ENCODE measurements at places on chromosomes 4 and X.

DNA sequence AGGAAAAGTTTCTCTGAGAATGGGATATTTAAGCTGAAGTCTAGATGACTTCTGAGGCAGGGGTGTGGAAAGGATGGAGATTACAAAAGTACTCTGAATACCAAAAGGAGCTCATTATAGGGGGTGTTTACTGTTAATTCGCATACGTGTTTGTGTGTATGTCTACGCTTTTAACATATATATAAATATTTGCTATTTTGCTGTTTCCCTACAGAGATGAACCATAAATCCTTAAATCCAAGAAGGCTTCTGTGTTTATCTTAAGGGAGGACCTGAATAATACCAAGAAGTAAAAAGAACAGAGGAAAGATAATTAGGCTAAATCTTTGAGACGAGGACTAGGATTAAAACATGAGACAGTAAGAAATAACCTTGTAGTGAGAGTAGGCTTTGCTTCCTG lies 166.0 kb downstream of the ARAP2 start:
- no peak for DNase-seq

- DNase-seq, result no peak
These were observed 46.9 kb downstream of the ATP10D start for GRCh38 chr4:47531954-47532321.

DNA sequence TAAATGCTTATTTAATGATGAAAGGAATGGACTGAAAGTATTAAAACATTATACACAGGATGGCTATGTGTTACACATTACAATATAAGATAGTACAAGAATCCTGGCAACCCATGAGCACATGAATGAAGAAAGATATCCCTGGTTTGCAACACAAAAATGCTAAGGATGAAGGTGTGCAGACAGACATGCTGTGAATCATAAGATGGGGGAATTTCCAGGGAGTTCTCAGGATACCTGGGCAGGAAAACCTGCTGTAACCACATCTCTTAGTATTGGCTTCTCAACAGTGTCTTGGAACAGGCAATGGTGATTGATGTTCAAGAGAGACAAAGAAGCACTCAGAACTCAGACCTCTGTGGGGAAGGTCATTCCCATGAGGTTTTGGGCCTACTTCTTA lies 23.9 kb upstream of the ANOS1 start:
- no peak for DNase-seq

DNA sequence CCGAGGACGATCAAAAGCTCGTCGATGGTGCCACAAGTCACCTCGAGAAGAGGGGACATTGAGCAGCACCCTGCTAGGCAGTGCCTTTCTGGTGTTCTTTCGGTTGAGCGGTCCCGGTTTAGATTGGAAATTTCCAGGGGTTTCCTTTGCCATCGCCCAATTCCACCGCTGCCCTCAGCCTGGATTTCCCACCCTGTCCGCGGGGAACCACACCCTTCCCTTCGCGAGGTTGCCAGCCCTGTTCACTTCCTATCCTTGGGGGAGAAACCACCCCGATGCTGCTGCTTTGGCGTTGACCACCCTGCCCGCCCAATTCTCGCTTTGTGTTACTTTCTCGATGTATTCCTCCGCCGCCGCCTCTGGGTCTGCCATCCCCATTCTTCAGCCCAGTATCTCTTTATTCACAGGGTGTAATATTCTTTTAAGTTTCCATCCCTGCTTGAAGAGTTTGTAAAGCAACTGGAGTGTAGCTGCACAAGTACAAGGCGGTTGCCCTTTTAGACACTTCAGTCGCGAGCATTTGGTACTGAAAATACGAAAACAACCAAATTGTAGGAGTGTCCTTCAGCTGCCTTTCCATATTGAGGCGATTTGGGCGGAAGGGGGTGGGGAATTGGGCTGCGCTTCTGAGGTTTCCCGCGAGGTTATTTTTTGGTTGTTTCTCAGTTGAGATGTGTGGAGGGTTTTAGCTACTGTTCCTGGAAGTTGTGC lies 1.1 kb downstream of the OGT start:
- no peak for DNase-seq

- DNase-seq, result no peak
These were observed 18.4 kb upstream of the ZNF41 start for GRCh38 chrX:47501226-47502074.

DNA sequence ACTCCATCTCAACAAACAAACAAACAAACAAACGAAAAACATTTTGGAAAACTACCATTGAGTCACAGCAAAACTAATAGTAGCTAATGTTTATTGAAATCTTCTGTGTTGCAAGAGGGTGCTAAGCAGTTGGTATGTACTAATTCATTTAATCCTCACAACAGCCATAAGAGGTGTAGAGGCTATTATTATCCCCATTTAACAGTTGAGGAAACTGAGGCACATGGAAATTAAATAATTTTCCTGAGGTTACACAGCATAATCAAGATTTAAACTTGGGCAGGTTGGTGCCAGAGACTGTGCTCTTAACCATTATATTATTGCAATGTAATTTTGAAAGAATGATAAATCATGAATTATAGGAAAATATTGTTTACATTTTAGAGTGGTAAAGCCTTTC lies 17.5 kb upstream of the RHOH start:
- no peak for DNase-seq

GRCh38 chr4:30559481-30559880 lies 160.7 kb upstream of the PCDH7 start:
- no peak for DNase-seq

- no peak for DNase-seq
These were observed 45.5 kb downstream of the PPP1R2C start for GRCh38 chrX:42732506-42732905.

- no peak for DNase-seq
These were observed 78.4 kb downstream of the PPEF2 start for GRCh38 chr4:75823812-75824211.

DNA sequence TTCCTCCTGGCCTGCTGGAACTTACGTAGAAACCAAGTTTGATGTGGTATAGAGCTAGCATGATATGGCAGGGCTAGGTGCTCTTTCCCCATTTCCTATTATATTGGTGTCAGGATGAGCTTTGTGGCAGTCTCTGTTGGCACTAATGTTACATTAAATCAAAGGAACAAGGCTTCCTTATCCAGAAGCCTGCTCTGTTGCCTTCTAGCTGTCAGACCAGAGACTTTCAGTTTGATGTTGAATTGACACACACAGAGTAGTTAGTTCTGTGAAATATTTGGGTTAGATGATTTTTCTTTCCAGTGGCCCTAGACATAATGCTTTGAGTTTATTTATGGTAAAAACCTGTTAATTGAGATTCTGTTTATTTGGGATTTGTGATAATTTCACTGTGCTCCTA lies 10.0 kb downstream of the CNKSR2 start:
- no peak for DNase-seq

GRCh38 chr4:68904786-68905185 lies 46.8 kb downstream of the UGT2A3 start:
- DNase-seq, result no peak

DNA sequence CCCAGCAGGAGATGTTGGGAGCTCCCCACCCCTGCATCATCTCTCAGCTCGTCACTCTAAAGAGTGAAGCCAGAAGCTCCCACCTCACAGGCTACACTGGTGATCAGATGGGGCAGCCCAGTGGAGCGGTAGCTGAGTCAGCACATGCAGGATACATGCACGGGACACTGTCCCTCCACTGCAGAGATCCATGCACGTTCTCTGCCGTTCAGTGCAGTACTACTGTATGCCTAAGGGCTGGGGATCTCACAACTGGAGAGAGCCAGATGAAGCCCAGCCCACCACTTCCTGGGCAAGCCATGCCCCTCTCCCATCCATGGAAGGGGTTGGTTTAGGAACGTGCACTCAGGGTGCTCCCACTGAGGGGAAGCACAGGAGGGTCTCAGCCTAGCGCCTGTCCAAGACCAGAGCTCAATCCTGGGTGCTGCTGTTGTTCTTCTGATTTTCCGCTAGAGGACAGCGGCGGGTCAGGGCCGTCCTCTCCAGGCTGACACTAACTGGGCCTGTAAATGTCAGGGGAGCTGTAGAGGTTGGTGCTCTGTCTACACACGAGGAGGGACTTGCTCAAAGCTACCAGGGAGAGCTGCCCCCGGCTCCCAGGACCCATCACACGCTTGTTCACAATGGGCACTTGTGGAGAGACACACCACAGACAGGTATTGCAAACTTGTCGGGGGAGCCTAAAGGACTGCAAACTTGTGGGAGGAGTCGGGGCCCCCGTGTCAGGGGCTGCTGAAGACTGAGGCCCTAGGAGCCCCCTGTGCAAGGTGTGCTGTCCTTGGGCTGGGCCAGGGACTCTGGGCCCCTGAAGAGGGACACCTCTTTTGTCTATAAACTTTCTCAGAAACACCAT lies 18.2 kb upstream of the ABLIM2 start:
- DNase-seq, result no peak

DNA sequence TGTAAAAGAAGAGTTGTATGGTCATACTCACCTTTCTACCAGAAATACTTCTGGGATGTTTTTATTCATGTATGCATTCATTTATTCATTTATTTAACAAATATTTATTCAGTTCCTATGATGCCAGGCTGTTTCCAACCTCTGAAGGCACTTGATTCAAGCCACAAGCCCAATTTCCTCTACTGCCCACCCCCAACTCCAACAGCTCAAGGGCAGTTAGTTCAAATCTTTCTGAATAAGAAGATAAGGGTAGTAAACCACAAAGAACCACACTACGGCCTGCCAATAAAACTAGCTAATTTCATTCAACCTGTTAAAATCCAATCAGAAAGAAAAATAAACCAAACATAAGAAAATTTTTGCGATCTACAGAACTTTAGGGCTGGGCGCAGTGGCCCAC lies 31.2 kb downstream of the LRBA start:
- DNase-seq, result no peak

- DNase-seq, result no peak
These were observed 4.4 kb upstream of the PRKX start for GRCh38 chrX:3717742-3718420.

DNA sequence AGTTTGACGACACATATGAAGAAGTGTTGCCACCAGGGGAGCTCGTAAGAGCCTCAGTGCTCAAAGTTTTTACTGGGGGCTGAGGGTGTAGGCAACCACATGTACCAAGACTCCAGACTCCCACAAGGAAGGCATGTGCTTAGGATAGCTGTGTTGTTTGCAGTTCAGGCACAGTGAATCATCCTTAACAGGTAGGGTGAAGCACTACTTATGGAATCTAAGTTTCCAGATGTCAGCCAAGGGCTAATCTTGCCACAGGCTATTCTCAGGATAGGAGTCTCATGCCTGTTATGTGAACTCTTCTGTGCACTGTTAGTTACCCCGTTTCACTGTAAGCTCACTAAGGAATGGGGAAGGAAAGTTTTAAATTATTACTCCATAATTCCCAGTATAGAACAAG lies 202.6 kb downstream of the TMA16 start:
- no peak for DNase-seq

- no peak for DNase-seq
These were observed 167.5 kb upstream of the FRMPD4 start for GRCh38 chrX:11970578-11971359.

DNA sequence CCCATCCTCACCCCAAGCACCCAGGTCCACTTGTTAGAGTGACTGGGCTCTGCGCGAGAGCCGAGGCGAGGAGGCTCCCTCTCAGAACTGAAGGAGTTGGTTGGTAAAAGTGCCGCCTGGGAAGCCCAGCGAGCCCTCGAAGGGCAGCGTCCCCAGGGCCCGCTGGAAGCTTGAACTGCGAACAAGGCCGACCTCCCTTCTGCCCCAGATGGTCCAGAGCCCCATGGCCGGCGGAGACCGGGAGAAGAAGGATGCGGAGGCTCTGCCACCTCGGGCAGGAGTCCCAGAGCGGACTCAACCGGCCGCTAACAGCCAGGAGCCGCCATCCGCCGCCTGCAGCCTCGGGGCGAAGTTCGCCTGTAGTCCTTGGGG lies 116.3 kb upstream of the TEX13C start:
- no peak for DNase-seq

DNA sequence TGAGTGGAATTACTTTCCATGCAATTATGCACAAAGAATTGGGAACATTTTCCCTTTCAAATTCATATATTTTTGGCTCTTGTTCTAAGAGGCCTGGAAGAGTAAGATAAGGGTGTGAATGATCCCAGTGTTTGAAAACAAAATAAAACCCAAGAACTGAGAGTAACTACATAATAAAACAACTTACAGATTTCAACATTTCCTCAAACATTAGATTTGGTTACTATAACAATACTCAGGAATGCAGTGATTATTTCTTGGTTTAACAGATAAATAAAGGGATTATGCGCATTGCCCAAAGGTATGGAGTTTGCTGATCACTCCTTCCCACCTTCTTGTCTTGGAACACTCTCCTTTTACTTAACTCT lies 292.5 kb downstream of the CAMK2D start:
- DNase-seq, result no peak

DNA sequence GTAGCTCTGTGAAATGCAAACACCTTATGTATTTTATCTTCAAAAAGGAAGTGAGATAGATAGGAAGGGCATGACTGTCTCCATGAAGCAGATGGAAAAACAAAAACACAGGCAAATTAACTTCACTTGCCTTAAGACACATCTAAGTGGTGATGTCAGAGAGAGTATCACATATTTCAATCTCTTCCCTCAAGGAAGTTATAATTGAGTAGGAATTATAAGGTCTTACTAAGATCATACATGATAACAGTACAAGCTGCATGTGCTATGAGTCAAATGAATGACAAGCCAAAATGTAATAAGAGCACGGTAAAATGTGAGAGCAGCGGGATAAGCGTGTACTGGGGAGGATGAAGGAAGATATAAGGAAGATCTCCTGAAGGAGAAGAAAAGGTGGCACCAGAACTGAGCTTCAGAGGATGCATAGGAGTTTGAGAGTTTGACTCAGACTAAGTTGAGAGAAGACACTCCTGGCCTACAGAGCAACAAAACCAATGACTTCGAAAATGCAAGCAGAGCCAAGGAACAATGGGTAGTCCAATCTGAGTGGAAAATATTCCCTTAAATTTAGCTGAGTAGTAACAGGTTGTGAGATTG lies 43.3 kb upstream of the GALNT7 start:
- no peak for DNase-seq

DNA sequence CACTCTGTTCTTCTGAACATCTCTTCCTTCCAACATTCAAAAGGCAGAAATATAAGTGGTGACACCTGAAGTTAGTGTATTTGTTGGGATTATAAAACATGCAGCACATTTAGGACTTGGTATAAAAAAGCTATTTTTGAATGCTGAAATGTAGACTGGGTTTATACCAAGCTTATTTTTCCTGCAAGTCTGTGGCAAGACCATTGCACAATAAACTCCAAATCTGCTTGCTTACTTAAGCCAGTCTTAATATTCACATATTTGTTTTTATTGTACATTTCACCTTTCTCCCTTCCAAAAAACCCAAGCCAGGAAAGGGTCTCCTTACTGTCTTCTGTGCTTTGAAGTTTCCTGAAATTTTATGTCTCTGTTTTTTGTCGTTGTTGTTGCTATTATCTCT lies 63.7 kb downstream of the FHIP1A start:
- no peak for DNase-seq

- no peak for DNase-seq
These were observed 4.9 kb upstream of the TXK start for GRCh38 chr4:48138936-48139335.

Measured in smooth muscle cell of the brain vasculature (primary cell).